ENCODE measurements at places on chromosomes 12 and 14. TPM values are rescaled to one million over a fixed set of nuclear protein-coding genes. Genes with fewer than 3 reads are reported as not detected.

The C12orf56 gene
- total RNA-seq: 0.05 TPM

The CGRRF1 gene
- total RNA-seq: 13.2 TPM

The HOMEZ gene
- 6.5 TPM for total RNA-seq

The TAS2R42 gene
- not detected for total RNA-seq

The LTB4R gene
- total RNA-seq: 3.6 TPM

The CCDC38 gene
- not detected for total RNA-seq
